ENCODE measurements at places on chromosomes 16 and 17. TPM values are rescaled to one million over a fixed set of nuclear protein-coding genes. Genes with fewer than 3 reads are reported as not detected.

HIGD1B gene
- 20.4 TPM for total RNA-seq

DNA sequence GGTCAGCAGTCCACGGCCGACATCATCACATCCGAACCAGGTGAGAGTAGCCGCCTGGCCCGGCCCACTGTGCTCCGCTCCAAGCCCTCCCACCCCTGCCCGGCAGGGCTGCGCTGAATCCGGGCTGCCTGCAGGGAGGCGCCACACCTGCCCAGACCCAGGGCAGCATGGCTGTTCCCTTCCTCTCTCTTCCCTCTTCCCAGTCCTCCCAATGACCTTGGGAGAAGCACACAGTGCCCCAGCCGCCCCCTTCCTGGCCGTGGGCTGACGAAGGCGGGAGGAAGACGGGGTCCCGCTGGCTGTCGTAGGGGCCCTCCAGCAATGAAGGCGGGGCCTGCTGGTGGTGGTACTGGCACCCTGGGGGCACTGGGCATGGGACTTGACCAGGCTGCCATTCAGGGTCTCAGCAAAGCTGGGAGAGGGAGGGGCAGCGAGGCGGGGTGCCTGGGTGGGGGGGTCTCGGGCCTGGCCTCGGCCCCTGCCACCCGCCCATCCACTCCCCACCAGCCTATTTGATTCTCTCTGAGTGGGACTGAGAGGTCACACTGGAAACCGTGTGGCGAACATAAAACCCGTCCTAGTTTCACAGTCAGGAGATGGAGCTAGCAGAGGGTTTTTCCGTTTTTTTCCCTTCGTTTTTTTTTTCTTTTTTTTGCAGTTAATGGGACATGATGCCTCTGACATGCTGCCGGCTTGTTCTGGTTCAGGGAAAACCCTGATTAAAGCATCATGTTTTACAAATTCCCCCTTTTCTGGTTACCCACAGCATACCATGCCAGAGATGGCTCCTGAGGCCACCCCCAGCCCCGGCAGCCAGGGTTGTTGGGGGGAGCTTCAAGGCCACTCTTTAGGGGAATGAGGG lies 50.6 kb downstream of the BAHCC1 start:
- DNase-seq: no peak

TMEM114 gene
- total RNA-seq: not detected

DNA sequence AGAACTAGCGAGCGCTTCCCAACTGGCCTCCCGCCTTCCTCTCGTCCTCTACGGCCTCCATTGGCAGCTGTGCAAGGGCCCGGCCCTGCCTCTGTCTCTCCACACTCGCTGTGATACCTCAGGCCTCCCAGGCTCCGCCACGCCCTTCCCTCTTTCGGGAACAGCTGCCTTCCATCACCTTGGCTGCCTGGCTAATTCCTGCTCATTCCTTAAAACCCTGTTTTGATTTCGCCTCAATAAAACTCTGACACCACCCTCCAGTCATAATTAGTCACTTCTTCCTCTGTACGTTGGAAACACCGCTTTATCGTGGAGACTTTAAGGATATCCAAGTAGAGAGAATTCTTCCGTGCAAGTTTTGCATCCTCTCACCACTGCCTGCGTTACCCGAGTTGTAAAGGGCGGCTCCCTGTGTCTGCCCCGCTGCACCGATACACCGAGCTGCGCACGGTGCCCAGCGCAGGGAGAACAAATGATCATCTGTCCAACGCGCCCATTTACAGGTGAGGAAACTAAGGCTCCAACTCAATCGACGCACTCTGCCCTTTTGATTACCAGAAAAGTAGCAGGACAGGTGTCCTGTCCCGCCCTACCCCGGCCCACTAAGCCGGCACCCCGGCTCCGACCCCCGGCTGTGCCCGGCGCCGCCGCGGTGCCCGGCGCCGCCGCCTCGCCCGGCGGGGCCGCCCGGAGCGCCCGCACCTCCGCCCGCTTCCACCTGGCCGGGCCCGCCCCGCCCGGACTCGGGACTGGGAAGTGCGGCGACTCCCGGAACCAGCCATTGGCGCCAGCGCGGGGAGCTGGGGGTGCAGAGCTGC lies 139.7 kb downstream of the SEC14L1 start:
- DNase-seq: no peak

DNA sequence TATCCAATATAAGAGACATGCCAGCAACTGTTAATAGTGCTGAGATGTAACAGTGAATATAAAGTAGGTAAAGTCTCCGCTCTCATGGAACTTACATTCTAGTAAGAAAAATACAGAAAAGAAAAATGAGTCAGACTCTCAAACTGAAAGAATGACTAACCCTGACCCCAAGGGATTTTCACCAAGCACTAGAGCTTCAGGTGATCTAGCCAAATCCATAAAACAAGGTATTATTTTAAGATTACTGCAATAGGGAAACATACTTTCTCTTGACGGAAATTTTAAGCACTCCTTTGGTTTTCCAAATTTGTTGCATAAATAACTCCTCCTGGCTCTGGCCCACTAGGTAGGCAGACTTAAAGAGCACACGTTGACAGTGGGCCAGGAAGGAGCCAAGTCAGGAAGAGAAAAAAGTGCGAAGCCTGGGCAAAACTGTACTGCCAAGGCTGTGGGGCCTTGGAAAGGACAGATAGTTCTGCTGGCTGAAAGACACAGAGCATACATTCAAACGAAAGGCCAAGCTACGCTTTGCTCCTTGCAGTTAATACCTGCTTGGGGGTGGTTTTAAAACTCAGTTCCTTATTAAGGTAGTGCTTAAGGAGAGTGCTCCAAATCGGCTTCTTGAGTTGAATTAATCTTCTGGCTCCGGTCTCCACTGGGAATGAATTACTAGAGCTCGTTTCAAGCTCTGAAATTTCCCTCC lies 1.4 kb downstream of the GOT2 start:
- no peak for DNase-seq

GRCh38 chr16:81752225-81752875 lies 26.7 kb upstream of the PLCG2 start:
- DNase-seq: peak; percentile 92

DNA sequence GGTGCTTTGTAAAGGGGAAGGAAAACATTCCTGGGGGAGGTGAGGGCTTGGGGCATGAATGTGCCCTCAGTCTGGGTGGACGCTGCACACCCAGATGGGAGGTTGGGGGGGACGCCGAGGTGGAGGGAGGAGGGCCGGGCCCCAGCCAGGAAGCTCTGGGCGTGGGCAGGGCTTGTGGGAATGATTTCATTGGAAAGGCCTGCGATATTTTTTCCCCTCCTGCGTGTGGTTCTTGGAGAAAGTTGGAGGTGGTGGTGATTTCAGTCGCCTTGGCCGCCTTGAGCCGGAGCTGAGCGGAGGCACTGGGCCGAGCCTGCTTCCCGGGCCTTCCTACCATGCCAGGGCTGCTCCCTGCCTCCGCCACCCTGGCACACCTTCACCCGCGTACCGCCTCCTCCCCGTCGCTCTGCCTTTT lies 26.4 kb upstream of the CLEC18A start:
- DNase-seq: no peak

DNA sequence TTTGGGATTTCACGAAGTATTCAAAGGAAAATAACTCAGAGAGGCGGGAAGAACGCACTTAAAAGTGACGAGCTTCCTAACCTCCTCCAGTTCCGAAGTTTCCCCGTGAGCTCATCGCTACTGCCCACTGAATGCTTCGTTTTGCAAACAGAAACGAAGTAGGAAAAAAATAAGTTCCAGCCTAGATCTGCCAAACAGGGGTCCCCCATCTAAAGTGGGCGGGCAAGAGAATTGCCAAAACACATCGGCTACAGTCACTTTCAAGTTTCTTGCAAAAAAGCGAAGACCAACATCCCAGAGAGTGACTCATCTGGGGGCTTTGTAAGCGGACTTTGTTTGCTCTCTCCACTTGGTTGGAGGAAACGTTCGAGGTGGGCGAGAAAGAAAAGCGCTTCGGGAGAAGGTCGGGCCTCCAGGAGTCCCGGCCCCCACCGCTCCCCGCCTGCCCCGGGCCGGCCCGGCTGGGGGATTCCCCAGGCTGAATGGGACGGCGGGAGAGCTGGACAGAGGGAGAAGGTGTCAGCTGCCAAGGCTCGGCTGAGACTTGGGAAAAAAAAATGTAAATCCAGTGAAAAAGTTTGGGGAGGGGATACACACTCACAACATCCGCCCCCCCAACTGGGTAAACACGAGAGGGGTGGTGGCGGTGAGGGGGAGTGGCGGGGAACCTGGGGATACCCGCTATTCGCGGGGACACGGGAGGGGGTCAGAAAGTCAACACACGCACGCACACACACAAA lies 1.0 kb downstream of the VEZF1 start:
- DNase-seq: no peak

DNA sequence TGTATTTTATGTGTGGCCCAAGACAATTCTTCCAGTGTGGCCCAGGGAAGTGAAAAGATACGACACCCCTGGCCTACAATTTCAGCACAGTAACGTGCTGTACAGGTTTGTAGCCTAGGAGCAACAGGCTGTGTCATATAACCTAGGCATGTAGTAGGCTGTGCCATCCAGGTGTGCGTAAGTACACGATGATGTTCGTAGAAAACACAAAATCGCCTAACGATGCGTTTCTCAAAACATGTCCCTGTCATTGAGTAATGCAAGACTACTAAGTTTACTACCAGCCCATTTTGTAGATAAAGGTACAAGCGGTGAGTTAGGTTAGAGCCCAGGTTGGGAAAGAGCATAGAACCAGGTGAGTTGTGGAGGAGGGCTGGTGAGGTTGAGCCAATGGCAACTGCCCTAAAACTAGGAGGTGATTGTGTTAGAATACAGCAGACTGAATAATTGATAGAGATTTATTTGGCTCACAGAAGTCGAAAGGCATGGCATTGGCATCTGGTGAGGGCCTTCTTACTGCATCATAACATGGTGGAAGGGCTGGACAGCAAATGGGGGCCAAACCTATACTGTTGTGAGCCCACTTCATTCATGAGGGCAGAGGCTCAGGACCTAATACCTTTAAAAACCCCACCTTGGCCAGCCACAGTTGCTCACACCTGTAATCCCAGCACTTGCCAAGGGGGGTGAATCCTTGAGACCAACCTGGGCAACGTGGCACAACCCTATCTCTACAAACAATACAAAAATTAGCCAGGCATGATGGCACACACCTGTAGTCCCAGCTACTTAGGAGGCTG lies 4.2 kb downstream of the EIF1 start:
- DNase-seq: no peak

- DNase-seq: peak; percentile 26
These were observed 55.9 kb downstream of the TBC1D16 start for GRCh38 chr17:79979816-79980215.

ASPSCR1 gene
- 25.5 TPM for total RNA-seq

CHTF8 gene
- 58.3 TPM for total RNA-seq

DNA sequence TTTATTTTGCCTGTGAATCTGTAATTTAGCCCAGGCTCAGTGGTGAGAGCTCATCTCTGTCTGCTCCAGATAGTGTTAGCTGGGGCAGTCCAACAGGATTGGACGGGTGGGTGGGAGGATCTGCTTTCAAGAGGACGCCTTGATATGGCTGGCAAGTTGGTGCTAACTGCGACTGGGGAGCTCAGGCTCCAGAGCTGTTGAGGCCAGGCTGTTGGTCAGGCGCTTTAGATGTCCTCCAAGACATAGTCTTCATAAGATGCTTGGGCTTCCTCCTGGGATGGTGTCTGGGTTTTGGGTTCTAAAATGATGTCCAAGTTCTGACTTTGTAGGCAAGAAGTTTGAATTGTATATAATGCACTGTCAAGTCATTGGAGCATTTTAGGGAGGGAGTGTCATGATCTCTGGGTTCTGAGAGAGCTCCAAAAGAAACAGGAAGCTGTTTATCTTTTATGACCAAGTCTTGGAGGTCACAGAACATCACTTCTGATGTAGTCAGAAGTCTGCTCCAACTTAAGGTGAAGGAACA lies 12.8 kb upstream of the PCTP start:
- DNase-seq: no peak

DNA sequence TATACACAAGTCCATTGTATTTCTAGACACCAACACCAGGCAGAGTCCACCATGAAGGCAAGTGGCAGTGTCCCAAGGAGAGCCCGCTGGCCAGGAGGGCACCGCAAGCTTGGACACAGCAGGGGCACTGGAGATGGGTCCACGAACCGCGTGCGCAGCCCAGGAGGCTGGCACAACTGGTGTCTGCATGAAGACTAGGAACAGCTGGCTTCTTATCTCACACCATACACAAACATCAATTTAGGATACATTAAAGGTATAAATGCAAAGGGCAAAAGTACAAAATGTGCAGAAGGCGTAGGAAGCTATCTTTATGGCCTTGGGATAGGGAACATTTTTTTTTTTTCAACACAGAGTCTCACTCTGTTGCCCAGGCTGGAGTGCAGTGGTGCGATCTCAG lies 52.4 kb downstream of the ANKRD11 start:
- DNase-seq: no peak

- no peak for DNase-seq
These were observed 580.8 kb upstream of the EEF2KMT start for GRCh38 chr16:5678371-5678770.

DNA sequence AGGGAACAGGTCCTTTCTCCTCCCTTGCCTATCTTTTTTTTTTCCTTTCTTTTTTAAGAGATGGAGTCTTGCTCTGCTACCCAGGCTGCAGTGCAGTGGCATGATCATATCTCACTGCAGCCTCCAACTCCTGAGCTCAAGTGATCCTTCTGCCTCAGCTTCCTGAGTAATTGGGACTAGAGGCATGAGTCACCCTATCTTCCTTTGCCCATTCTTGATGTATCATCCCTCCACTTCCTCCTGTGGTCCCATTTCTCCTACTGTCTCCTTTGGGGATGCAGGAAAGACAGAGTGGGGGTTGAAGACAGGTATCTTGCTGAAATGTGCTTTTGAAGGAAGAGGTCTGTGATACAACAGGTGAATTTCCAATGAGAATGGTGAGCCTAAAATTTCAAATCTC lies 5.5 kb downstream of the MYO19 start:
- no peak for DNase-seq

GRCh38 chr17:79795795-79796443 lies 958 bp downstream of the CBX8 start:
- no peak for DNase-seq

- no peak for DNase-seq
These were observed 98.4 kb upstream of the GSE1 start for GRCh38 chr16:85514598-85515318.

DNA sequence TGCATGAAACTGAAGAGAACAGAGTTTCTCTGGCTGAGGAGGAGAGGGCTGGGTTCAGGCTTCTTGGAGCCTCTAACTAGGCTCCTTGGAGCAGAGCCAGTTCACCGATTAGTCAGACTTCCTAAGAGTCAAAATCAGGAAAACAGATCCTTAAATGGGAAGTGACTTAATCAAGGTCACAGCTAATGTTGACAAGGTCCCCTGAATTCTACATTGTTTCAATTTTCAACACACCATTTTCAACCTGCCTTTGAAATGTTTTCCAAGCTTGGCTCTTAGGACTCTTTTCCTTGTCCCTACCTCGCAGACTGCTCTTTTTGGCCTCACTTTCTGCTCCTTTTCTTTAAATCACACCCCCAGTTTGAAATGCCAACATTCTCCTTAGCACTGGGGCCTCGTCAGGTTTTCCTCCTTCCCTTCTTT lies 16.3 kb downstream of the MYL4 start:
- DNase-seq: no peak
